ENCODE measurements at places on chromosomes 4 and X.

GRCh38 chr4:912548-913279 is 19.4 kb downstream of the GAK start:
- DNase-seq = no peak

GRCh38 chrX:142089193-142089592 is 115.9 kb downstream of the MAGEC2 start:
- no peak for DNase-seq

DNA sequence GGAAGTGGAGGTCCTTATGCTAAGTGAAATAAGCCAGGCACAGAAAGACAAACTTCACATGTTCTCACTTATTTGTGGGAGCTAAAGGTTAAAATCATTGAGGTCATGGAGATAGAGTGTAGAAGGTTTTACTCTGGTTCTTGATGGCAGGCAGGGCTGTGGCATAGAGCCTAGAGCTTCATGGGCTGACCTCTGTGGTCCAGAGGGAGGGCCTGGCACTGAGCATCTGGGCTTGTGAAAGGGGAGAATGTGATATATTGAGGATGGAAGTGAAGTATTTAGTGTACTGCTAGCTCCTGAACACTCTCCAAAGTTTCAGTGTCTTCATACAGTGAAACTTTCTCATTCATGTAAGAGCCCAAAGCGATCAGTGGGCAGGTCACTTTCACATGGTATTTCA is 71.3 kb upstream of the ANXA3 start:
- DNase-seq = no peak

DNA sequence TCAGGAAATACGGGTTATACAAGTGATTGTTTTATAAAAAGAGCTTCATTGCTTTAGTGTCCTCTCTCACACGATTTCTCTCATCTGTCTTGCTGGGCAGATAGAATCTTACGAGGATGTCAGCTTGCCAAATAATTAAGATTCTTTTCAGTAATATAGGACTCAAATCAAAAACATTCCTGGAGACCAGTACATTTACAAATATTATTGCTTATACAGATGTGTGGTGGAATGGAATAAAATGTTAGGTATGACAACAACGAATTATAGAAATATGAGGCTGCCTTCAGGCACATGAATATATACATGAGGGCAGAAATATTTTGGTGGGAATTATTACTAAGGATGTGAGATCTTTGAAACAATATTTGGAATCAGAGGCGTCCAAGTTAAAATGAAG is 88.9 kb downstream of the GC start:
- no peak for DNase-seq

GRCh38 chr4:8225706-8226443 is 26.8 kb downstream of the SH3TC1 start:
- no peak for DNase-seq

GRCh38 chrX:107857837-107858236 is 32.2 kb downstream of the MID2 start:
- DNase-seq = no peak

GRCh38 chr4:99885063-99885664 is 9.1 kb downstream of the LAMTOR3 start:
- no peak for DNase-seq

DNA sequence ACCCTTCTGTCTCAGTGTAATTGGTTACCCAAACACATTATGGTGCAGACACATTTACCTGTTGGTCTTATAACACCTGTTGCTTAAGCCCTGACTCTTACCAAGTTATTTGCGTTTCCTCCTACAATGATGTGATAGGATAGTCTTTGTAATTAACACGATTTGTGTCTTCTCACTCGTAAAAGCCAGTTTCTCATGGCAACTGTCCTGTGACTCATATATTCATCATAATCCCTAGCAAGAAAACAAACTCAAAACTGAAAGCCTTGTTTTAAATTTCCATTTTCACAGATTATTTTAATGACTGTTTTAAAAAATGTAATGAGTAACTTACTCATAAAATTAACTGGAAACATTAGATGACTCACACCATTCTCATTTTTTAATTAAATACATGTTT is 495.2 kb downstream of the NLGN4X start:
- no peak for DNase-seq

DNA sequence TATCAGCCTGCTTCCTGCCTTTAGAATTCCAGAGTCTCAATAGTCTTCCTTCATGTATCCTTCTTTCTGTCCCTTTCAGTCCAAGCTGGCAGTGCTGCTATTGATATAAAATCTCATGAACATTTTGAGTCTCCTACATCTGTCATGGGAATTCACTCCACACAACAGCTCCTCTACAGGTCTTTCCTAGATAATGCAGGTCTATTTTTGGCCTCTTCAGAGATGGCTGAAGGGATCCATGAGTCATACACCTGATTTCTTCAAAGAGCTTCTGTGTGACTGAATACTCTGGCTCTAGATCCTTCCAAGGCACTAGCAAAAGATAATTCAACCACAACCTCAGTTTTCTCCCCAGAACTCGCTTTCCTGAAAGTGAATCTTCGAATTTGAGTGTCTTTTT is 115.4 kb downstream of the STPG2 start:
- no peak for DNase-seq

DNA sequence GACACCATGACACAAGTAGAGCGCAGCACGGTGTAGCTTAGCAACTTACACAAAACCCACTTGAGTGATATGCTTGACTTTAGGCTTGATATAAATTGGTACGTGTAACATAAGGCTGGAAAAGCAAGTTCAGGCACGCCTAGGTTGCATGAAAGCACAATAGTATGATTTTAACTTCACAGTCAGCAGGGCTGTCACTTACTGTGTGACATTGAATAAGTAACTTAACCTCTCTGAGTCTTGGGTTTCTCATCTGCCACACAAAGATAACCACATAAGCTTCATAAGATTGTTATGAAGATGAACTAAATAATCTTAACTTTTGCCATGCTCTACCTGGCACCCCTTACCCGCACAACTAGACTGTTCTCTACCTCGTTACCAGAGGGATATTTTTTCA is 9.5 kb downstream of the SRD5A3 start:
- no peak for DNase-seq

GRCh38 chr4:141170671-141171070 is 37.4 kb upstream of the RNF150 start:
- DNase-seq = no peak

- no peak for DNase-seq
Observed at GRCh38 chr4:158945529-158946108, 157.3 kb upstream of the RAPGEF2 start.

GRCh38 chr4:131309628-131310027 is 1839.5 kb upstream of the PCDH10 start:
- DNase-seq = no peak

DNA sequence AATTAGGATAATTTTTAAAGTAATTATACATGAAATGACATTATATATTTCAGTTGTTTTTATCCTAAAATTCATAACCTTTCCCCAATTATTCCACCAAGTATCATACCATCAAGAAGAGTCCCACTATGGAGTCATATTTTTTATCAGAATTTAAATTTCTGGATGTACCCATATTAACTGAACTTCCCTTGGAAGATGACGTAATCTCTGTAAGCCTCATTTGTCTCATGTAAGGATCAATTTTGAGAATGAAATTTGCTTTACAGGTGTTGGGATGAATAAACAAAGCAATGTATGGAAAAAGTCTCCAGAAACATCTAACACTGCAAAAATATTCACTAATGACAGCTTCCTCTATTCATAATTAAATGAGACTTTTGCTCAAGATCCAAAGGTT is 147.5 kb downstream of the NPFFR2 start:
- no peak for DNase-seq

DNA sequence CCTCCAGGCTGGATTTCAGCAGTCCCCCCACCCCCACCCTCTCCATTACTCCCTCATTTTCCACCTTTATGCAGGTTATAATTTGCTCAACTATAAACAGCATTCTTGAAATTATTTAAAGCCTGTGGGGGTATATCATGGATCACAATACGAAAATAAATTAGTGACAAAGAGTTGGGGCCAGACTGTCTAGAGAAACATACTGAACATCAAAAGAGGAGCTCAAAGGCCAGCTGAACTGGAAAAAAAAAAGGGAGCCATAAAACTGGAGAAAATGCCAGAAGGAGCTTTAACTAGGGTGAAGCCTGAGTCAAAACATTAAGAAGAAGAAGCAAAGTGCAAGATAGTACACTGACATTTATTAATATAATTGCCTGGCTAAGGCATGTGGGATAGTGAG is 137.8 kb downstream of the ANTXR2 start:
- no peak for DNase-seq

- DNase-seq = no peak
Observed at GRCh38 chr4:159269116-159269515, 166.2 kb downstream of the RAPGEF2 start.

DNA sequence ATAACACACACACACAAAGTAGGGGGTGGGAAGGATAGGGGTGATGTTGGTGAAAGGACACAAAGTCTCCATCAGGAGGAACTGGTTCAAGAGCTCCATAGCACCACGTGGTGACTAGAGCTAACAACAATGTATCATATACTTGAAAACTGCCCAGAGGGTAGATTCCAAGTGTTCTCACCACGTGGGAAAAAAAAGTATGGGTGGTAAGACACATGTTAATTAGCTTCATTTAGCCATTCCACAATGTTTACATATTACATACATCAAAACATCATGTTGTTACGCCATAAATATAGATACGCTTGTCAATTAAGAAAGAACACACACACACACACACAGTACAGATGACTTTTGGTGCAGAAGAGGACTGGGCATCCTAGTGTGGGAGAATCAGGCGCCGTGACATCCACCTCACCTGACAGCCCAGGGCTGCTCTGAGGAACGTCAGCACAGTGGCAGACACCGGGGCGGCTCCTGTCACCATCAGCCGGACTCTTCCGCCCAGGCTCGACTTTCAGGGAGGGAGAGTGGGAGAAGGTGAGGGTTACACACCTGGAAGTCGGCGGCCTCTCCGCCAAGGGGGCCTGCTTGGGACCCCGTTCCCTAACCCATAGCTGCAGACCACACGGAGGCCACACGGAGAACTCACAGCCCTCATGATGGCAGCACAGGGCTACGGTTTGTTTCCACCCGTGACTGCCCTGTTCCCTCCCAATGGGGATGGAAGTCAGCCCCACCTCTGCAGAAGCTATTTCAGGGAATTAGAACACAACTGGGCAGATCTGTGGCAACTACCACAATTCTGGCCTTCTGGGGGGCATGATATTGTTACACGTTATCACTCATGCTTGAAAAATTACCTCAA is 31.8 kb upstream of the CENPU start:
- DNase-seq = no peak

DNA sequence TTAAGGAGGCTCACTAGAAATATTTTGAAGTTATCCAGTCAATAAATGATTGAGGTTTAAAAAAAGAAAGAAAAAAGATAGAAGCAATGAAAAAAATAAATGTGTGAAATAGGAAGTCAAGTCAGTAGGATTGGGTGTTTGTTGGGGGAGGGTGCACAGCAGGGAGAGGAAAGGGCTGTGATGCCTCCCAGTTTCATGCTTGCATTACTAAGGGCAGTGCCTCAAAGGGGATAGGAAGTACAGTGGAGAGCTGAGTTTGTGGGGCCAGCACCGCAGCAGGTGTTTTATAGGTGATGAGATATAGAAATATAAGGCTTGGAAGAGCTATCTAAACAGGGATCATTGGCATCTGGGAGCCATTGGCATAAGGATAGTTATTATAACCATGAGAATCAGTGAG is 919.2 kb downstream of the STIM2 start:
- no peak for DNase-seq

DNA sequence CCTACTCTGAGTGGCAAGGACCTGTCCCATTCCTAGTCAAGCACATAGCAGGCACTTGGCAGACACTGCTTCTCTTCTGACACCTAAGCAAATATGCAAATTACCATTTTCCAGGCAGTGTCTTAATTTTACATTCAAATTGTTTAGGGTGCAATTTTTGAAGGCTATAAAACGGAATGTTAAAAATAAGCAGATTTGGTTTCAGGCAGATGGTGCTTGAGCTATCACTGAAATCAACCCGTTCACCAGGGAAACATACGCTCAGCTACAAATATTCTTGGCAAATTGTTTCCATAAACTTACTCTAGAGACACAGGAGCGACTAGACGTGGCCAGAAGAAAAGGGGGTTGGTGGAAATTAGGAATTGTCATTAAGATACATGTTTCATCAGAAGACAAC is 45.7 kb downstream of the BEND2 start:
- DNase-seq = no peak

- DNase-seq = no peak
Observed at GRCh38 chrX:55142206-55142918, 53.5 kb downstream of the PAGE2 start.

GRCh38 chr4:20532116-20532790 is 168.0 kb upstream of the PACRGL start:
- DNase-seq = no peak

DNA sequence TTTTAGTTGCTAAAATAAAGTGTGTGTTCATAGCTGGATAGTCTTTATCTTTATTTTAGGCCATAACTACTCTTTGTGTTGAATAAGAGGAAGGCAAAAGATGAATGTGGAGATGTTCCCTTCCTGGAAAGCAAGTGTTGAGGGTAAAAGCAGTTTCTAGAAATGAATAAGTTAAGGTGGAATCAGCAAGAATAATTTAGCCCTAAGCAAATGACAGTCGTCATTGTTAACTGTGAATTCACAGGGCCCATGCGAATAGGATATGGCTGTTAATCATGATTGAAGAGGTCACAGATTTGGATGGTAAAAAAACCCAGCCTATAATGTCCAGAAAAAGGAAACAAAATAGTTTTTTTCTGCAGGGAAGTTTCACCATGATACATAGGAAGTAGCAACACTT is 167.8 kb upstream of the PPP3CA start:
- no peak for DNase-seq

- peak; percentile 29 for DNase-seq
Observed at GRCh38 chr4:47531241-47531953, 46.3 kb downstream of the ATP10D start.

DNA sequence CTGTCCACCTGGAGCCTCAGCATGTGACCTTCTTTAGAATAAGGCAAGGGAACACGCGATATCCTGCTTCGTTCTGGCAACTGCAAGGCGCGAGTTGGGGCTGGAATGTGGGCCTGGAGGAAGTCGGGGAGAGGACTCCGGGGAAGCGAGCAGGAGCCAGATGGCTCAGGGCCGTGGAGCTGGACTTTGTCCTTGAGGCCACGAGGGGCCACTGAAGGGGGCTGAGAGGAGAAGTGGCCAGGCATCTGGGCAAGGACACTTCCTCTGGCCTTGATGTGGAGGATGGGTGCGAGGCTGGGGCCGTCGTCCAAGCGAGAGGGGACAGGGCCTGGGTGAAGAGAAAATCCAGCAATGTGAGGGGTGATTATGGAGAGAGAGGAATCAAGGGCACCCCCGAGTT is 12.2 kb upstream of the DUSP9 start:
- no peak for DNase-seq

- no peak for DNase-seq
Observed at GRCh38 chr4:105840426-105841174, 54.7 kb upstream of the NPNT start.

- no peak for DNase-seq
Observed at GRCh38 chr4:866761-867390, 40.9 kb upstream of the CPLX1 start.

Measured in effector memory CD4-positive, alpha-beta T cell (primary cell).